ENCODE measurements at places on chromosomes 2 and 18.

GRCh38 chr18:63818212-63818611 lies 43.0 kb downstream of the SERPINB7 start:
- no peak for DNase-seq

DNA sequence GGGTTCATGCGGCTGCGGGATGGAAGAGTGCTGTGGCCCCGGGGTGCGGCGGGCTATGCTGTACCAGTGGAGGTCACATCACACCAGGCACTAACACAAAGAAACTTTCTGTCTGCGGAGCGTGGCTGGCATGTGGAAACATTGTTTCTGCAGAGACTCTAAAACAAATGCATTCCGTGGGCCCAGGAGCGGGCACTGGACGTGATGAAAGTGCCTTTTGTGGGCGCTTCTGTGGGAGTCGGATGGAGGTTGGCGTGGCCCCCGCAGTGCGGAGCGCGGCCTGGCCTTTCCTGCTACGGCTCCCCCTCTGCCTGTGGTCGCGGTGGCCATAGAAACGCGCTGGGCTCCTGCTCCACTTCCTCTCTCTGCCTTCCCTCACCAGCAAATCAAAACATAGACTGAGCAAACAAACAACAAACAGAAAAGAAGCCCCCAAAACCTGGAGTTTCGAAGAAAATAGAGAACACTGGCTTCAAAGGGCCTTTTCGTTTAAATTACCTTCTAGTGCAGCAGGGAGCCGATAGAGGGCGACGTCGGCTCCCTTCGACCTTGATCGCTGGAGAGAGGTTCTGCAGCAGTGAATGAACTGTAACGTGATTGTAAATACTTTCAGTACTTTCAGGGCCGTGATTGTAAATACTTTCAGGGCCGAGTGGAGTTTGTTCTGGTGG lies 51.4 kb downstream of the KIF5C start:
- peak; percentile 57 for DNase-seq

- DNase-seq: no peak
These were observed 7.1 kb upstream of the TGIF1 start for GRCh38 chr18:3442919-3443318.

DNA sequence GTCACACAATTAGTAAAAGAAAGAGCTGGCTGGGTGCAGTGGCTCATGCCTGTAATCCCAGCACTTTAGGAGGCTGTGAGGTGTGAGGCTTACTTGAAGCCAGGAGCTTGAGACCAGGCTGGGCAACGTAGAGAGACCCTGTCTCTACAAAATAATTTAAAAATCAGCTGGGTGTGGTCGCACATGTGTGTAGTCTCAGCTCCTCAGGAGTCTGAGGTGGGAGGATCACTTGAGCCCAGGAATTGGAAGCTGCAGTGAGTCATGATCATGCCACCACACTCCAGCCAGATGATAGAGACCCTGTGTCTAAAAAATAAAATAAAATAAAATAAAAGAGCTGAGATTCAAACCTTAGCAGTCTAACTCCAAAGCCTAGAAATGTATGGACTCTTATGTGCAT lies 39.0 kb upstream of the NEDD4L start:
- no peak for DNase-seq

DNA sequence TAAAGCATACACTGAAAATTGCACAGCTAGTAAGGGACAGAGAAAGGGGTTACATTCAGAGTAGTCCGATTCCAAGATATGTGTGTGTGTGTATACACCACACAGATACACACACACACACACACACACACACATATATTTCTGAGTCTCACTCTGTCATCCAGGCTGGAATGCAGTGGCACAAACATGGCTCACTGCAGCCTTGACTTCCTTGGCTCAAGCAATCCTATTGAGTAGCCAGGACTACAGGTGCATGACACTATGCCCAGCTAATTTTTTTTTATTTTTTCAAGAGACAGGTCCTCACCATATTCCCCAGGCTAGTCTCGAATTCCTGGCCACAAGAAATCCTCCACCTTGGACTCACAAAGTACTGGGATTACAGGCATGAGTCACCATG lies 68.1 kb upstream of the ITPRID2 start:
- DNase-seq: no peak

DNA sequence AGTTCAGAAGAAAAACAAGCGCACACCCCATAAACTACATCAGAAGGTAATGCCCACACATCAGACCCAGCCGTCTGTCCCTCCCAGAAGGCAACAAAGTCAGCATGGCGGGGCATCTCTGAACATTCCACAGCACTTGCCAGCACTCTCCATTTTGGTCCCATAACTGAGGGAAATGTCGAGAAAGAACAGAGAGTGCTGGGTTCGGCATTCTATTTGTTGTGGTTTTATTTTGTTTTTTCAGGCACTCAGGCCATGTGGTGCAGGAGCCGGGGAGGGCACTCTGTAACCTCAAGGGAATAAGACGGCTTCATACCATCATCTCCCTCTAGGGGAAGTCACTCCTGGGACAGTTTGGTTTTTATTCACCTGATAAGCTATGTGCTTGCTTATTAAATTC lies 156.0 kb downstream of the SEPTIN10 start:
- no peak for DNase-seq

DNA sequence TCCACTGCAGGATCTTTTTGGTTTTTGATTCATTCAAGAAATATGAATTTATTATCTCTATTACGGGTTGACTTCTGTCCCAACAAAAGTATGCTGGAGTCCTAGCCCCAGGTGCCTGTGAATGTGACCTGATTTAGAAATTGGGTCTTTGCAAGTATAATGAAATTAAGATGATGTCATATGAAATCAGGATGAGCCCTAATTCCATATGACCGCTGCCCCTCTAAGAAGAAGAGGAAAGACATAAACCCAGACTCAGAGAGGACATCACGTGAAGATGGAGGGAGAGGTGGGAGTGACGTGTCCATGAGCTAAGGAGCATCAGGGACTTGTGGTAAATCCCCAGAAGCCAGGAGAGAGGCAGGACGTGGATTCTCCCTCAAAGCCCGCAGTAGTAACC lies 287.1 kb downstream of the LPIN1 start:
- DNase-seq: no peak

GRCh38 chr2:33208400-33208799 lies 261.6 kb downstream of the LTBP1 start:
- no peak for DNase-seq

DNA sequence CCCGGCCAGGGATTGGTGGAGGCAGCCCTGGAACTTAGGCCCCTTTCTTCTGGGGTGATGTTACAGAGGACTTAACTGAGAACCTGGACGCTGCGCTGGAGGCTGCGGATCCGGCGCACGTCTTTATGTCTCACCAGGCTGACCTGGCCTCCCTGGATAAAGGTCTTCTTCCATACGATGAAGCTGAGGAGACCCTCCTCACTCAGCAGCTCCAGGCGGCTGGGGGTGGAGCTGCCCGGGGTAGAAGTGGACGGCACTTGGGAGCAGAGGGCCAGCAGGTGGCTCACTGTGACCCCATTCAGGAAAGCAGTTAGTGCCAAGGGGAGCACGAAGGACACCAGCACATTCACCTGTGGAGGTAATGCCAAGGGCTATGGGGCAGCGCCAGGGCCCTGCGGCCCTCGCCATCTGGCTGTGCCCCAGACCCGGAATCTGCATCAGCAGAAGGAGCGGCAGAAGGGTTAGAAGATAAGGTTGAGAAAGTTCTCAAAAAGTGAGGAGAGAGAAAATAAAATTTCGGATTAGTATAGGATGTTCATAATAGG lies 8.0 kb downstream of the NTSR2 start:
- DNase-seq: no peak

DNA sequence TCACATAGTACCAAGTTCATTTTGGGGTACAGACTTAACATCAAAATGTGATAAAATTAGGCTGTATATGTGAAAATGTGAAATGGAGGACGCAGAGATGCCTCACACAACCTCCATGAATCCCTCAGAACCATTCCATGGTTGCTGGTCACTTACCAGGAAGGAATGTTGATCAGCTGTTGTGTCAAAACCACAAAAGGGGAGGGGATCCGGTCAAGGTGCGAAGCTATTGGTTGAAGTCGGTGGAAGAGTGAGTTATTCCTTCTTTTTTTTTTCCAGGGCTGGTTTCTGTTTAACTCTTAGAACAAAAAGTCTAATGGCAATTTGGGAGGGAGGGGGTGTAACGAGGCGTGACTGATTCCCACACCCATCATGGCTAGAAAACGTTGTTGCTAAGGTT lies 32.3 kb upstream of the REG3A start:
- DNase-seq: no peak

DNA sequence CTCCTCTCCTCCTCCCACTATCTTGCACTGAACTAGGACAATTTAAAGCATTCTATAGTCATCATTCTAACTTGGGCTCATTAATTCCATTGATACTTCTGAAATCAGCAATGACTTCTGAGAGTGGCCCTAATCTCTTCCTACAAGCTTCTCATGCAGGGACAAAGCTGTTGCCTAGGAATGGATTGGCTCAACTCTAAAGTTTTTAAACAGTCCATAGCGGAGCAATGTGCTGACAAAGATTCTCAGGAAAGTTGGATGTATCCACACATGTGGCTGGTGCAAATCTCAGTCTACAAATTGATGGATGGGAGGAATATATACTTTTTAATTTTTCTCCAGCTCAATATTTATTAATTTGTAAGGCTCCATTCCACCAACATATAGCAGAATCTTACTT lies 388.9 kb downstream of the SETBP1 start:
- no peak for DNase-seq

- DNase-seq: no peak
These were observed 36.2 kb upstream of the IGFBP2 start for GRCh38 chr2:216596980-216597509.

DNA sequence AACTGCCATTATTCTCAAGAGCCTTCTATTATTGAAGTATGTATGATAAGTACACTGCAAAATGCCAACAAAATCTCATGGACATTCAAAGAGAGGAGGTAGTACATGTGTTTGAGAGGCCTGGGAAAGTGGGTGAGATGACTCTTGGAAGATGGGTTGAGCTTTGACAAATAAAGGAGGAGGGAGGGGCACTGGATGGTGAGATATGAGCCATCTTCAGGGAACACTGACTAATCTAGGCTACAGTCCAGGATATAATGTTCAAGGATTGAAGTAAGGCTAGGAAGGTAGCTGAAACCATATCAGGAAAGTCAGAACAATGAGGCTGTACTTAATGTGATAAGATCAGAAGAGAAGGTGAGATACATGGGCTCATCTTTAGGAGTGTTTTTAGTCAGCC lies 559.7 kb downstream of the ZEB2 start:
- no peak for DNase-seq

- no peak for DNase-seq
These were observed 347.2 kb upstream of the TRIB2 start for GRCh38 chr2:12369566-12369965.

DNA sequence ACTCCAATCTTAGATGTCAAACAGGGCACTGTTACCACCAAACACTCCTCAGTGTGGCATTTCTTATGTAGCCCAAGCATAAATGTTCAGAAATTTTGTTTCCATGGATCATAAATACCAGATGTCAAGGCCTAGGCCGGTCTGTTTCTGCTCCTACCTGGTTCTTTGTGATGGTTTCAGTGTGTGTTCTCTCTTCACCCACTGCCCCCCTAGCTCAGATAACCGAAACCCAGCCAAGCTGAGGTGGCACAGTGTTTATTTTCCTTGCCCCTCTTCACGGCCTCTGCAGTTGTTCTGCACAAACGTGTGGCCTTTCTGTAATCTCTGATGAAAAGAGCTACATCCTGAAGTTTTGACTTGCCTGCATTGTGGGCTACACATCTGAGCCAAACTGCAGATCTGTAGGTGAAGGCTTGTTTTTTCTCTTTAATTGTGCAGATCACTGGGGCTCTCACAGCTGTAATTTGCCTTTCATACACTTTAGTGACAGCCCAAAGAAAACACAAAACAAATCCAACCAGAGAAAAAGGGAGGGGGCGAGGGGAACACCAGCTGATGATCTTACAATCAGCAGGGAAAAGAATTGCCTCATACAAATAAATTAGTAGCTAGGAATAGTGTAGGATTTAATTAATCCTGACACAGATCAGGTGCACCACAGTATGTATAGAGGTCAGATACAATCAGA lies 99.1 kb downstream of the NRP2 start:
- DNase-seq: no peak

DNA sequence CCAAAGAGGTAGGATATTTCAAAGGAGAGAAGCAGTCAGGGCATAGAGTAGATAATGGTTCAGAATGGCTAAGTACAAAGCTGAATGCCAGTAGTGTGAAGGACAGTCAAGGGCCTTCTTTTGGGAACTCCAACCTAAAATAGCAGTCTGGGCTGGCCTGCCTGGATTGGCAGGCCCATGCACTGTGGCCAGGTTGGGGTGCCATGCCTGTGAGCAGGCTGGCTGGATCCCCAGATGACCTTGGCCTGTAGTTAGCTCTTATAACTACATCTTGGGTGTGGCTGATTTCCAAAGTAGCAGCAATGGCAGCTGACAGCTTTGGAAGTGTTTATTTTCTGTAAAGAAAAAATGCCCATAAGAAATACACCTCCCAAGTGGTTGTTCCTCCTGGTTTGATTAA lies 51.5 kb upstream of the ITGB6 start:
- no peak for DNase-seq

All from activated CD4-positive, alpha-beta T cell treated with anti-CD3 and anti-CD28 coated beads, Interleukin-2, amount 50 U/mL, for 48 hours (primary cell).